Hematopoietic multipotent progenitor cell treated with erythropoietin and hydrocortisone succinate and interleukin-3 and kit ligand, for 17 days (in vitro differentiated cells): ENCODE measurements at places on chromosomes 5 and 9.

DNA sequence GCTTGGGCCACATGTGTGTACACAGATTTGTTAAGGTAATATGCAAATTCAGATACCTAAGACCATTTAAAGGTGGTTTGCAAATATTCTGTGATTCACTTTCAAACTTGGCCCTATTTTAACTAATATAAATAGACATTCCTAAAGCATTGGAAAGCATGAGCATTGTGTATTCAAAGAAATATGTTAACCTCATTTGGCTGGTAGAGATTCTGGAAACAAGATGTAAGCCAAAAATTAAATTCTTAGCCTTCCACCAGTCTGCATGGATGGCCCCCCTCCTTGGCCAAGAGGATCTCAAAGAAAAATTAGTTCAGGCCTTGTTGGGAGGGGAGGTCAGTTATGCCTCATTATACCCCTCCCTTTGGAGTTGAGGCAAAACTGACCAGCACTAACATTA lies 38.7 kb upstream of the C6 start:
- DNase-seq = no peak

DNA sequence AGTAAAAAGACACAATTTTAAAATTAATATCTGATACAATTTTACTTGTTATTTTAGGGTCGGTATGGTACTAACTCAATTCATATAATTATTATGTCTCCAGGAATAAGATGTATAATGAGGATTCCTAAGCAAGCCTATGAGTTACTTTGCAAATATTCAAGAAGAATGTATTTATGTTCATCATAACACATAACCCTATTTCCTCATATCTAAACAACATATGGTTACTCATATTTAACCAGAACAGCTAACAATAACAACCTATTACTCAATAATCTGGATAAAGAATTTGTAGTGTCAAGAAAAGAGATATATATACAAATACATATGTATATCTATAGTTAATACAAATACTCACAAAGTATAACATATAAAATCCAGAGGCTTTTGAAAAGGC lies 285.9 kb downstream of the ARL15 start:
- no peak for DNase-seq

- no peak for DNase-seq
Measured at GRCh38 chr5:5522336-5522735, 99.9 kb downstream of the ICE1 start.

- DNase-seq = no peak
Measured at GRCh38 chr9:78253285-78253684, 17.4 kb downstream of the CEP78 start.

DNA sequence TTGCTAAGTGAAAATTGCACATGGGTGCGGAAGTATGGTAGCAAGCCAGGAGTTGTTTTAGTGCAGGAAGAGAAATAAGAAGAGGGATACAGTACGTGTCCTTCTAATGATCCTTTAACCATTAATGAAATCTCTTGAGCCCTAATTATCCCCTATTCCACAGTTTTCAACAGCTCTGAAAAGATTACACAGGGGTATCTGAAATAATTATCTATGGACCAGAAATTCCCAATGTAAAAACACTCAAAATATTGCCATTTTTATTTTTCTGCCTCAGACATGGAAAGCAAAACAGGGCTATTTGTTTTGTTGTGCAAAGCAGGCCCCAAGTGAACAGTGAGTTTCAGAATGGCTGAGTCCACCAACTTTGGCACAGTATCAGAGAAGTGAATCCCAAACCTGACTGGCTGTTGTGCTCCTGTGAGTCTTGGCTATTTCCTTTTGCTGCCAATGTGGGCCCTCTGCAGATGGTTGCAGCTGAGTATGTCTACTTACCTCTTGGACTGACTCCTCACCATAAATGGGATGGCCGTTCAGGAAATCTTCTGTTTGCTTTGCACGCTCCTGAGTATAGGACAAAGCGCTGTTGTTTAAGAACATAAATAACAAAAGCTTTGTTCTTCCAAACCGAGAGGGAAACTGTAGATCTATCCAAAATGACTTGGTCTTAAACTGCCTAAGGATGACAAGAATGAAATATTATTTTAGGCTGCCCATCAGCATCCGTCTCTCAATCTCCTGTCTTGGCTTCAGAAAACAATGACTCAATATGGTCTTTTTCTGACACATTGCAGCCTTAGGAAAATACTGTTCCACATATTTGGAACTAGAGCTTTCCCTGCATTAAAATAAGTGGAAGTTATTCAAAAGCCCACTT lies 204.1 kb downstream of the DEPDC1B start:
- DNase-seq = no peak

DNA sequence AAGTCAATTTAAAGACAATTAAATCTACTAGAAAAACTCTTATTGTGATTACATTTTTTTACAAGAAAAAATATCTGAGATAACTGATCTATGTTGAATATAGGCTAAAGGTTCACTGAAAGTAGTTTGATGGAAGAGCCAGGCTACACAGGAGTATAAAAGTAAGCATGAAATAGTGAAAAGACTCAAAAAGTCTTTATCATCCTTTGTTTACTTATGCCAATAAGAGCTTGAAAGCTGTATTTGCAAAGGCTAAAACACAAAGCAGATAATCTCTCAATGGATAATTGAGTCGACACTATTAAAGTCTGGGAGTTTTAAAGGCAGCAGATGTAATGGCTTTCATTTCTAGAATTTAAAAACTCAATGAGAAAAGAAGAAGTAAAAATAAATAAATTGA lies 42.0 kb downstream of the SSBP2 start:
- no peak for DNase-seq

- DNase-seq = no peak
Measured at GRCh38 chr5:127590156-127590722, 58.6 kb upstream of the CTXN3 start.

DNA sequence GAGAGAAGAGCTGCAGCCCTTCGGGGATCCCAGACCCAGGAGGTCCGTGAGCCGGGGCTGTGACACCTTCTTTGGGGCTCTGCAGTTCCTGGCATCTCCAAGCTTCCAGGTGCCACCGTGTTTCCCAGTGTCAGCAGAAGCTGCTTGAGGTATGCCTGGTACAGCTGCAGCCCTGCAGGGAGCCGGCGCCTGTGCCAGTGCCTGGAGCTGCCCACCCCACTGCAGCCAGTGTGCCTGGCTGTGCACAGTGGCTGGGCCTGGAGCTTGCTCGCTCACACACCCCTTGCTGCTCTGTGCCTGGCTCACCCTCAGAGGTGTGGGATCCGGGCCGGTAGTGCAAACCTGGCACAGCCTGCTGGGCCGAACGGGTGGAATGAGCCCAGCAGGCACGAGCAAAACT lies 65.5 kb downstream of the NACC2 start:
- DNase-seq = no peak

- DNase-seq = no peak
Measured at GRCh38 chr9:92711844-92712243, 41.9 kb upstream of the IPPK start.
